ENCODE measurements at places on chromosomes 3 and 15.

DNA sequence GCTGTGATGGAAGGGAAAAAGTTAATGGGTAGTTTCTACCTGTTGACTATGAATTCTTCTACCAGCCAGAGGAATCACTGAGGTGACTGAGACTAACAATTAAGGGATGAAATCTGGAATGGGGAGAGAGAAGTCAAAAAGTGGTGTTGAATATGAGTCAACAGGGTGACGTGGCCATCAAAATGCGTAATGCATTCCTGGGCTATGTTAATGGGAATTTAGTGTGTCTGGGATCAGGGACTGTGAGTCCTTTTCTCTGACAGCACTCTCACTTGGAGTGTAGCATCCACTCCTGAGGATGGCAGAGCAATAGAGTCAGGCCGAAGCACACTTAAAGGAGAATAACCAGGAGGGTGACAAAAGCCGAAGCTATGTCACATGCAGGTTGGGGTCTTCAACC lies 60.4 kb downstream of the MESD start:
- DNase-seq, result no peak

- DNase-seq, result no peak
Observed at GRCh38 chr15:96273317-96274086, 57.0 kb upstream of the NR2F2 start.

DNA sequence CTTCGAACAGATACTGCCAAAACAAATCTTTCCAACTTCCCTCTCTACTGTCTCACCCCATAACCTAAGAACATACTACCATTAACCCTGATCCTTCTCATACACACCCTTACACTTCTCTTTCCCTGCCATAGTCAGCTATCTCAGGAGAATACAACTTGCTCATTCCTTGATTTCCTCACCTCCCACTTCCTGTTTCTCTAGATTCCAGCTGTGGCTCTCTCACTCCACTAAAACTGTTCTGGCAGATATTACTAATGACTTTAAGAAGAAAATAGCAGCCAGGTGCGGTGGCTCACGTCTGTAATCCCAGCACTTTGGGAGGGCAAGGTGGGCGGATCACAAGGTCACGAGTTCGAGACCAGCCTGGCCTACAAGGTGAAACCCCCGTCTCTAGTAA lies 4.6 kb downstream of the LSG1 start:
- no peak for DNase-seq

GRCh38 chr3:108159865-108160264 lies 62.4 kb downstream of the IFT57 start:
- no peak for DNase-seq

DNA sequence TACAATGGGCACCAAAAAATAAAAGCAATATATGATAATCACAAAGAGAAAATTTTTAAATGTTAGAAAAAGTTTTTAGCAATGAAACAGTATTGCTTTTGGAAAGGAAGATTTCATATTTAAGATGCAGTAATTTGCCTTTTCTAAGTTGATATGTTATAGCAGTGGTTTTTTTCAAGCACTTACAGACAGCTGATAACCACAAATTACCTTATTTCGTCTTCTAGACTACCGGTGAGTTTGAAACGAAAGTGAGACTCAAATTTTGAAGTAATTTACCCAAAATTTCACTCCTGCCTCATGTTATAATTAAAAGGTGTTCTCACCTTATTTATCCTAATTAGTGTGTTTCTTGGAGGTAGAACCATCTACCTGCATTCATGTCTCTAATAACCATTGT lies 207.8 kb downstream of the MCTP2 start:
- no peak for DNase-seq

DNA sequence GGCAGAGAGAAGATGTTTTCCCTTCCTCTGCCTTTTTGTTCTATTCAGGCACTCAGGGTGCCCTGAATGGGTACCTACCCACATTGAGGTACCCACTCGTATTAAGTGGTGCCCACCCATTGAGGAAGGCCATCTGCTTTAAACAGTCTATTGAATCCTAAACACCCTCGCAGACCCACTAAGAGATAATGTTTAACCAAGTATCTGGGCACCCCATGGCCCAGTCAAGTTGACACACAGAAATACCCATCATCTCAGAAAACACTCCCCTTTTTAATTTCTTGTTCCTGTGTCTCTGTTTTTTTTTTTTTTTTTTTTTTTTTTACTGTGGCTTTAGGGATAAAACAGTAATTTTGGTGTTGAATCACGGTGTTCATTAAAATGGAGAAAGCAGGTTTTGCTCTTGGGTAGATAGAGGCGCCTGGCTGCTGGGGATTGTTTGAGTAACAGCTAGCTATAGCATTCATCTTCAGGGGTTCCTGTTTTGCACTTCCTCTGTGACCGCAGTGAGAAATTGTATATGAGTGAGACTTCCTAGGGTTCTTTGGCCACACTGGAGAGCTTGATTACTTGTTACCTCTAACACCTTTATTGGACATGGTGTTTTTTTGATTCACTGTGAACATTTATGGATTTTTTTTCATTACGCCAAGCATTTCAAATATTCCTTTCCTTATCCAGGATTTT lies 259.1 kb downstream of the PTPRG start:
- DNase-seq, result no peak

- no peak for DNase-seq
Observed at GRCh38 chr3:24137334-24137733, 192.2 kb downstream of the NR1D2 start.

GRCh38 chr3:38509732-38510131 lies 13.6 kb downstream of the EXOG start:
- no peak for DNase-seq

DNA sequence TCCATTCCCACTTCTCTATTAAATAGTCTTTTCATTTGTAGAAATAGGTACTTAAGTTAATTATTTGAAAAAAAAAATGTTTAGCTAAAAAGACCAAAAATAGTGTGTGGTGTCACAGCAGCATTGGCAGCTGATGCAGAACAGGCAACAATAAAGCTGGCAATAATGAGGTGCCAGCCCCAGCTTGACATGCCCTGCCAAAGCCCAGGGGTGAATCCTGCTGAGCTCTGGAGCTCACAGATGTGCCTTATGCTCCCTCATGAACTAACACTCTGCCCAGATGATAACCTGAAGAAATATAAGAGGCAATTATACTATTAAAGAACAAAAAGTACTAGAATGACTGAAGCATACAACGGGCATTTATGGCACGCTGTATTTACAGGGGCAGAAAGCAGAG lies 63.8 kb downstream of the IGSF11 start:
- DNase-seq, result no peak

DNA sequence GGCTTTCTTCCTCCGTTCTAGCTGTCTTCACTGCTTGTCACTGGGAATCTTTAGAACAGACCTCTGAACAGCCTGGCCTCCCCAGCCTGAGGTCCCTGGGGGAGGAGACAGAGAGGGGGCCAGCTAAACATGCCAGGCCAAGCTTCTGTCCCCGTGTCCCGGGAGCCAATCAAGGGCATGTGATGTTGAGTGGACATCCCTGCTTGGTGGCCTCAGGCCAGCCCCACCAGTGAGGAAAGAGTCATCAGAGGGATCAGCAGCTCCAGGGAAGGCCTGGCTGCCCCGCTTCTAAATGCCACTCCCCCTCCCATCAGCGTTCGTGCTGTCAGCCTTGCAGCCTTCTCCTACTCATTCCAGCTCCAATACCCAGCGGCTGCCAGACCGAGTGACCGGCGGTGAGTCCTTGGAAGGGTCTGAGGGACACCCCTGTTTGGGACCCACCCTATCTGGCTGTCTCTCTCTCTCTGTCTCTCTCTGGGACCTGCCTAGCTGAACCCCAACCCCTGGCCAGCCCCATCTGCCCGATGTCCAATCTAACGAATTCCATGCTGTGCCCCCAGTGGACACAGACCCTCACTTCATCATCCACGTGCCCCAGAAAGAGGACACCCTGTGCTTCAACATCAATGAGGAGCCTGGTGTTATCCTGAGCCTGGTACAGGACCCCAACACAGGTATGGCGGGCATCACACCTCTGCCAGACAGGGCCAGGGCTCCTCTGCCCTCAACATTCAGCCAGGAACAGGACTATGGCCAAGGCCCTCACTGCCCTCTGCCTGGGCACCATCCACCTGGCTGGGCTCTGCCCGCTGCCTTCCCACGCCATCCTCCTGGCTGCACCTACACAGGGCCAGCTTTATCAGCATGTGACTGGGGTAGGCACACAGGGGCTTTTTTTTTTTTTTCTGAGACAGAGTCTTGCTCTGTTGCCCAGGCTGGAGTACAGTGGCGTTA lies 6.6 kb upstream of the ITIH3 start:
- DNase-seq, result no peak

DNA sequence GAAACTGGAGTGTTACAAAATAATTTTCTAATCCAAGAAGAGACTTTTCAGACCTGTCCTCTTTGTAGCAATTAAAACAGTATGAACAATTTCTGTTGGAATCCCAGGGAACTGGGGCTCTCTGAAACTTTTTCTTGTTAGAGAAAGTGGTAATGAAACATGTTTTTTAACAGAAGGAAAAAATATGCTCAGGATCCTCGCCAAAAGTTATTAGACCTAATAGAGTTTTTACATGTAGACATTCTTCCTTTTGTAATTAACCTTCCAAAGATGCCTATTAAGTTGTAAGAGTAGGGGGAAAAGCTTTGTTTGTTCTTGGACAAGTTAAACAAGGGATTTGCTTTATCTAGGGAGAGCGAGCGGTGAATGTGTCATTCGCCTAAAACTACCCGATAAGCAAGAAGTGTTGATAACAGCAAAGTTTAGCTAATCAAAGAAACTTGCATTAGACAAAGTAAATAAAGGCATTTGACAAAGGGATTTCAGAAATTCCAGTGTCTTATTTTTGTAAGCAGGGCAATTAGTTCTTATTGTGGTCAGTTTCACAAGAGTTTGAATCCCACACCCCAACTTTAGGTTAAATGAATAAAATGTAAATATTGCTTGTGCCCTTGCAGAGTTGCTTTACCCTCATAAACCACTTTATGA lies 2.3 kb downstream of the RARB start:
- DNase-seq, result no peak

DNA sequence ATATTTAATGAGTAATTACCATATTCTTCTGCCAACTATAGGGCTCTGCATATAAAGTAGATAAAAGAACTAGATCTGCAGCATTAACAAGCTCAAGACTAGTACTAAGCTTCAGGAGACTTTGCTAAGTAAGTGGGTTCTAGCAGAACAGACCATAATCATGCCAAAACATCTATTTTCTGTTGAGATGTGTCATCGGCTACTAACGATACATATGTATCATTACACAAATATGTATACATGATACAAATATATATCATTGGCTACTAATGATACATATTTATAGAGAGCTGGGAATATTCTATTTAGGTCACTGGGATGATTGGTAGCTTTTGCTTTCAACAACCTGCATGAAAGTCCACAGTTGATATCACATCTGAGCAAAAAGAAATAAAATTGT lies 185.8 kb upstream of the DCBLD2 start:
- DNase-seq, result no peak
